ENCODE measurements at places on chromosomes 5 and 9.

- DNase-seq = no peak
- peaks cover 39% of the 10 kb centered on the region for H3K36me3 ChIP-seq
- H3K4me3 ChIP-seq = no peak overlapping the region
- H3K27me3 ChIP-seq = no peaks in the 10 kb centered on the region
Observed at GRCh38 chr5:14385019-14385418, 196.6 kb upstream of the OTULINL start.

GRCh38 chr5:175902026-175902425 lies 30.6 kb downstream of the CPLX2 start:
- H3K27me3 ChIP-seq = no peaks in the 10 kb centered on the region
- DNase-seq = no peak
- H3K4me1 ChIP-seq = no peaks in the 10 kb centered on the region

DNA sequence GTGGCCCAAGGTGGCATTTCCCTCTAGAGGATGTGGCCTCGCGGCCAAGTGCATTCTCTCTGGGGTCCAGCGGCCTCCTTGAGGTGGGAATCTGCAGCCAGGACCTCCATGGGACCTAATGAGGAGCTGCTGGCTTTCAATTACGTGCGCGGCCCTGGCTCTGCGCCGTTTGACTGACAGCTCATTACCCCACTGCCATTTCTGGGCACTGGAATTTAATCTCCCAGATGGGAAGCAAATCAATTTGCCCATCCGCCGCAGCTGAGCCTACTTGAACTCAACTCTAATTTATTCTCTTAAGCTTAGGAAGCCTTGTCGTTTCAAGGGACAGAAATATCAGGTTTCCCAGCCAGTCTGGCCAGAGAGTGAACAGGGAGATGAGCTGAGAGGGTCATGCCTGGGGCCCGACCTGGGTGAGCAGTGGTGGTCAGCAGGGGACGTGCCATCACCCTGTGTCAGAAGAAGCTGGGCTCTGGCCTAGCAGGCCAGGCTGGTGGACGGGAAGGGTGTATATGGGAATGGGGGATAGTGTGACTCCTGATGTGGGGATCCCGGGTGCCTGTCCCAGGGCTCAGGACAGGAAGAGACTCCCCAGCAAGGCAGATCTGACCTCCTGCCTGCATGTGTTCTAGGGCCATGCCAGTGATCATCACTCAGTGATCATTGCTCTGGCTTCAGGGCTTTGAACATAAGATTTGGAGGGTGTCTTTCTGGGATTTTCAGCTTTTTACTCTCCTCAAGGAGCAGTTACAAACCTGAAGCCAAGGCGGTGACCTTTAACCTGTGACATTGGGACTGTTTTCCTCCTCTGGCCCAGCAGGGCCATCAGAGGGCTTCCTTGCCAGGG lies 69.7 kb downstream of the MACROH2A1 start:
- H3K4me1 ChIP-seq = no peaks in the 10 kb centered on the region
- H3K27ac ChIP-seq = 0 out of 2 replicates have a peak overlapping the region, but pooled peaks have one; percentile 41
- DNase-seq = no peak
- H3K36me3 ChIP-seq = no peaks in the 10 kb centered on the region
- no peaks in the 10 kb centered on the region for H3K27me3 ChIP-seq

- no peaks in the 10 kb centered on the region for H3K36me3 ChIP-seq
- H3K27me3 ChIP-seq = no peaks in the 10 kb centered on the region
- H3K27ac ChIP-seq = no peak overlapping the region
- no peak overlapping the region for H3K4me3 ChIP-seq
Observed at GRCh38 chr5:71877511-71877910, 158.4 kb downstream of the CARTPT start.

- no peak overlapping the region for H3K4me3 ChIP-seq
- DNase-seq = no peak
- H3K27me3 ChIP-seq = no peaks in the 10 kb centered on the region
Observed at GRCh38 chr9:100445161-100445902, 18.4 kb downstream of the MSANTD3 start.

- no peaks in the 10 kb centered on the region for H3K27me3 ChIP-seq
- peak overlapping the region; percentile 30 for H3K4me3 ChIP-seq
- peak overlapping the region; percentile 97 for H3K27ac ChIP-seq
- no peaks in the 10 kb centered on the region for H3K36me3 ChIP-seq
- H3K4me1 ChIP-seq = peaks cover 51% of the 10 kb centered on the region
Observed at GRCh38 chr5:134511796-134512660, 13.4 kb upstream of the JADE2 start.
